ENCODE measurements at places on chromosomes 7 and 10. TPM values are rescaled to one million over a fixed set of nuclear protein-coding genes. Genes with fewer than 3 reads are reported as not detected.

SLC29A3 gene
- total RNA-seq: 6.4 TPM

MCMBP gene
- total RNA-seq: 16.5 TPM

PAX4 gene
- total RNA-seq: not detected

SOSTDC1 gene
- not detected for total RNA-seq

CH25H gene
- total RNA-seq: 0.10 TPM

FAM25C gene
- total RNA-seq: not detected

INHBA gene
- total RNA-seq: 2.6 TPM

CPVL gene
- 5.0 TPM for total RNA-seq

TMEM176B gene
- 906 TPM for total RNA-seq

NXPH1 gene
- not detected for total RNA-seq
